Left lung (tissue), 14 donors: ENCODE measurements at places on chromosomes 6 and 20. TPM values are rescaled to one million over a fixed set of nuclear protein-coding genes. Genes with fewer than 3 reads are reported as not detected.

- no peak overlapping the region for H3K27ac ChIP-seq
- no peak for DNase-seq
- H3K27me3 ChIP-seq: no peaks in the 10 kb centered on the region
Observed at GRCh38 chr6:135403584-135403983, 94.0 kb downstream of the AHI1 start.

DNA sequence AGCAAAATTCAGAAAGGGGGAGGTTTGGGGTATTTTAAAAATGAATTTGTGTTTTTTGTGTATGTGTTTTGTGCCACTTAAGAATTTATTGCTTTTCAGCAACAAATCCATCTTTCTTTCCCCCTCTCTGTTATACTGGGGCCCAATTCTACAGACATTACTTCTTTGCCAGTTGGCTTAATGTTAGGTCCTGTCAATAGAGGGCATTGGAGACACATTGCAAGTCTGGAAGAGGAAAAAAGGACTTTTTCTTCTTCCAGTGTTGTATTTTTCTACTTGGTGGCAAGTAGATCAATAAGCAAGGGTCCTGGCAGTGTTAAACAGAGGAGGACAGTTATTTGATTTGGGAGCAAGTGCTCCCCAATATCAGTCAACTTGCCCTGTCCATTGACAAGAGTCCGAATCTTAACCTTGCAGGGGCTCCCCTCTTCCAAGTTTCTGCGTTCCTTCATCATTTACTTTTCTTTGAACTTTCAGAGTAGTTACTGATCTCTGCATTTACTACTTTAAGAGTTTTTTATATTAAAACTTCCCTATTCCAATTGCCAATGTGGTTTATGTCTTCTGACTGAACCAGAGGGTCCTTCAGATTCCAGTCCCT, 23.4 kb downstream of the SCML4 start:
- no peaks in the 10 kb centered on the region for H3K36me3 ChIP-seq
- no peaks in the 10 kb centered on the region for H3K27me3 ChIP-seq
- H3K27ac ChIP-seq: no peak overlapping the region
- no peak overlapping the region for H3K4me3 ChIP-seq

DNA sequence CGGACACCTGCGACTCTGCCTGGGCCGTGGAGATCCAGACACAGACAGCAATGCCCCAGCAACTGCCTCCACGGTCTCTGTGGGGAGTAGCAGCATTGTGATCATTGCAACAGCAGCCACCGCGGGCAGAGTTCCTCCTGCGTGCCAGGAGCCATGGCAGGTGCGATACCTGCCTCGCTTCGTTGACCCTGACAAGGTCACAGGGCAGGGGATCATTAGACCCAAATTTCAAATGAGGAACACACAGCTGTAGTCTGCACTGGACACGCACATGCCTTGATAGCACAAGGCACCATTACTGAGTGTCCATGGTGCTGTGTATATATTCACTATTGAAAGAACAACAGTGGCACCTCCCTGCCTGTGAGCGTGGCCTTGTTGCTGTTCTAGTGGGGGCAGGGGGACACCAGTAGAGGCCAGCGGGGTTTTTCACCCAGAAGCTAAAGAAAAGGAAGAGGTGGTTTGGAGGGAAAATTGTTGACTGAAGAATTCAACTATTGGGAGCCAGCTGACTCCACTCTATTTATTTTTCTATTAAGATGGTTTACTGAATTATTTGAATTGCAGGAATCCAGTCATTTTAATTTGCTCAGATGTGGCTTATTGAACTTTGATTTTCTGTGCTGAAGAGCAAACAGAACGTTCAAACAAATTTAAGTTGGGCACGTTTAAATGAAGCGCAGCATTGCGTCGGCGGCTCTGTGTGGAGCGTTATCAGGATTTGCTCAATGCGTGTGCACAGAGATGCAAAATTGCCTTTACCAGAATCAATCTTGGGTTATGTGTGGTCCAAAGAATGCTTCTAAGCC, 60.2 kb upstream of the RPS6KA2 start:
- no peaks in the 10 kb centered on the region for H3K36me3 ChIP-seq
- no peaks in the 10 kb centered on the region for H3K27me3 ChIP-seq
- H3K4me3 ChIP-seq: no peak overlapping the region
- DNase-seq: no peak
- no peak overlapping the region for H3K27ac ChIP-seq
- no peaks in the 10 kb centered on the region for H3K4me1 ChIP-seq

DNA sequence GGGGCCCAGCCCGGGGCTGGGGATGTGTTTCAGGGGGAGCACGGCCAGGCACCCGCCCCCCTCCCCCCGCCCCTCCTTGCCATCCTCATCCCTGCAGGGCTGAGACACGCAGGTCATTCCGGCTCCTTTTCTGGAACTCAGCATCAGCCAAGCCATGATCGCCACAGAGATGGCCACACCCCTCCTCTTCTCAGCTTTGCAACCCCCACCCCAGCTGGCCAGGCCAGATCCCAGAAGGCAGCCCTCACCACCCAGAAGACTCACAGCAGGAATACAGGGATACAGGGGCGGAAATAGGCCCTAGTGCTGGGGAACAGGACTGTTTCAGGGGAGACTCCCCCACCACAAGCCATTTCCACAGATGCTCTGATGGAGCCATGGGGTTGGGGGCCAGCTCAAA, 33.5 kb downstream of the YTHDF1 start:
- H3K27ac ChIP-seq: no peak overlapping the region
- peaks cover 20% of the 10 kb centered on the region for H3K4me1 ChIP-seq
- DNase-seq: no peak
- no peaks in the 10 kb centered on the region for H3K36me3 ChIP-seq

- H3K27ac ChIP-seq: no peak overlapping the region
- no peaks in the 10 kb centered on the region for H3K36me3 ChIP-seq
- no peaks in the 10 kb centered on the region for H3K4me1 ChIP-seq
- no peak overlapping the region for H3K4me3 ChIP-seq
- no peak for DNase-seq
Observed at GRCh38 chr6:38517005-38517404, 122.7 kb downstream of the BTBD9 start.

DNA sequence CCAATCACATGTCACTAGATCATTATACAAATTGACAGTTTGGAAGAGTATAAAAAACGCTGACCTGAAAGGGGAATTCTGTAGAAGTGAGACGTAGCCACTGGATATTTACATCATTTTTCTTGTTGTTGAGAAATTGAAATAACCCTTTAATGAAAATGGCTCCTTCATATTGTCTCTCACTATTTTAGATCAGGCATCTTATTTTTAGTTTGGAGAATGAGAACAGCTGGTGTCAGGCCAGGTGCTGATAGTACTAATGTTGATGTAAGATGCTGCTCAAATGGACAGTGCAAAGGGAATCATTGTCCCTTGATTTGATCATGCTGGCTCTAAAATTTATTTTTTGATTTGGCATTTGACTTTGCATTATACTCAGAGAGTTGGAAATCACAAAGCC, 17.4 kb downstream of the NKAIN2 start:
- H3K4me3 ChIP-seq: no peak overlapping the region
- DNase-seq: no peak
- no peaks in the 10 kb centered on the region for H3K4me1 ChIP-seq
- no peak overlapping the region for H3K27ac ChIP-seq
- H3K36me3 ChIP-seq: no peaks in the 10 kb centered on the region
- H3K27me3 ChIP-seq: no peaks in the 10 kb centered on the region

GRCh38 chr6:131692031-131692430, 9.2 kb downstream of the OR2A4 start:
- no peaks in the 10 kb centered on the region for H3K4me1 ChIP-seq
- no peaks in the 10 kb centered on the region for H3K36me3 ChIP-seq
- H3K4me3 ChIP-seq: no peak overlapping the region
- no peaks in the 10 kb centered on the region for H3K27me3 ChIP-seq
- DNase-seq: no peak
- no peak overlapping the region for H3K27ac ChIP-seq

- no peak overlapping the region for H3K4me3 ChIP-seq
- no peak for DNase-seq
- H3K36me3 ChIP-seq: no peaks in the 10 kb centered on the region
- no peak overlapping the region for H3K27ac ChIP-seq
- no peaks in the 10 kb centered on the region for H3K27me3 ChIP-seq
- H3K4me1 ChIP-seq: no peaks in the 10 kb centered on the region
Observed at GRCh38 chr6:126614642-126615504, 275.0 kb downstream of the CENPW start.

DNA sequence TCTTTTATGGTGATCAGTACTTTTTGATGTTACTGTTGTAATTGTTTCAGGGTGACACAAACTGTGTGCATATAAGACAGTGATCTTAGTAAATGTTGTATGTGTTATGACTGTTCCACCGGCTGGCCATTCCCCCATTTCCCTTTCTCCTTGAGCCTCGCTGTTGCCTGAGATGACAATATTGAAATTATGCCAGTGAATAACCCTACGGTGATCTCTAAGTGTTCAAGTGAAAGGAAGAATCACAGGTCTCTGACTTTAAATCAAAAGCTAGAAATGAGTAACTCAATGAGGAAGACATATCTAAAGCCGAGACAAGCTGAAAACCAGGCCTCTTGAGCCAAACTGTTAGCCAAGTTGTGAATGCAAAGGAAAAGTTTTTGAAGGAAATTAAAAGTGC, 32.3 kb downstream of the TULP4 start:
- DNase-seq: no peak
- no peak overlapping the region for H3K4me3 ChIP-seq
- no peaks in the 10 kb centered on the region for H3K36me3 ChIP-seq
- H3K27ac ChIP-seq: no peak overlapping the region
- no peaks in the 10 kb centered on the region for H3K27me3 ChIP-seq
- no peaks in the 10 kb centered on the region for H3K4me1 ChIP-seq

DNA sequence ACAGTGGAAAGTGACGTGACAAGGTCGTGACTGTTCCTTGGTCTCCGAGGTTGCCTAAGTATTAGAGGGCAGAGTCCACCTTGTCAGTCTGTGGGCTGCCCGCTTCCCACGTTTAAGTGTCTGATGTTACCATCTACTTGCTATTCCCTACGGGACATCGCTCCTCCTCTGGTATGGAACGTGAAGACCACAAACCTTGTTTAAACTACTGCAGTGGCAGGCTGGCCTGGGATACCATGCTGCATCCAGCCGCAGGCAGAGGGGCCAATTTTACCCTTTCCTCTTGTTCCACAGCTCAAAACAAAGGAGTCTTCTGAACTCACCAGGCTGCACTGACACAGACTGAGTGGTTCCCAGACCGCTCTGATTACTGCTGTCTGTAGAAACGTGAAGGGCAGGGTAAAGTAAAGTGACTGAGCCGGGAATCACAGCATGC, 275.9 kb downstream of the FOXC1 start:
- no peak overlapping the region for H3K4me3 ChIP-seq
- H3K4me1 ChIP-seq: no peaks in the 10 kb centered on the region
- no peaks in the 10 kb centered on the region for H3K27me3 ChIP-seq
- no peaks in the 10 kb centered on the region for H3K36me3 ChIP-seq
- no peak overlapping the region for H3K27ac ChIP-seq

DNA sequence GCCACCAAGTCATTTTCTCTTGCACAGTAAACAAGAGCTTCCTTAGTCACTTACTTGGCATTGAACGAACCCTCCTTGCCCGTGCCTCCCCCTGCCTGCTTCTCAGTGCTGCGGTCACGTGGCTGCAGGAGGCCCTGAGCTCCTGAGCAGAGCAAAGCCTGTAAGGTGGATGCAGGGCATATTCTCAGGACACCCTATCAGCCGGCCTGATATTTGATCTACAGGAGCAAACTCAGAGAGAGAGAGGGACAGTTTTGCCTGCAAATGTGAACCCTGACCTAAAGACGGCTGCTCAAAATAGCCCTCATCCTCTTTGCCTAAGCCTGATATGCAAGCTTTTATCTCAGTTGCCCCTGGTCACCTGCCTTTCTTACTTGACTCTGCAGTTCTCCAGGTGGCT, 93.0 kb upstream of the POPDC3 start:
- no peaks in the 10 kb centered on the region for H3K36me3 ChIP-seq
- H3K4me3 ChIP-seq: no peak overlapping the region
- no peaks in the 10 kb centered on the region for H3K27me3 ChIP-seq
- H3K27ac ChIP-seq: no peak overlapping the region
- peak; percentile 78 for DNase-seq
- H3K4me1 ChIP-seq: no peaks in the 10 kb centered on the region

DNA sequence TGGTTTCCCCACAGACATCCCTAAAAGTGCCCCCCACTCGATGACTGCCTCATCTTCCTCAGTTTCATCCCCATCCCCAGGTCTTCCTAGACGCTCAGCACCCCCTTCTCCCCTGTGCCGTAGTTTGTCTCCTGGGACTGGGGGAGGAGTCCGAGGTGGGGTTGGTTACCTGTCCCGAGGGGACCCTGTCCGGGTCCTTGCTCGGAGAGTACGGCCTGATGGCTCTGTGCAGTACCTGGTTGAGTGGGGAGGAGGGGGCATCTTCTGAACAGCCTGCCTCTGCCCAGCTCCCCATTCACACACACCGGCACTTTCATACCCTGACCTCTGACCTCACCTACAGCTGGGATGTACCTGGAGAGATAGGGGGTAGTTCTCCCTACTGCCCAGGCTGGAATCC, 2.1 kb downstream of the CUTA start:
- no peak overlapping the region for H3K4me3 ChIP-seq
- H3K27ac ChIP-seq: no peak overlapping the region
- DNase-seq: no peak

DNA sequence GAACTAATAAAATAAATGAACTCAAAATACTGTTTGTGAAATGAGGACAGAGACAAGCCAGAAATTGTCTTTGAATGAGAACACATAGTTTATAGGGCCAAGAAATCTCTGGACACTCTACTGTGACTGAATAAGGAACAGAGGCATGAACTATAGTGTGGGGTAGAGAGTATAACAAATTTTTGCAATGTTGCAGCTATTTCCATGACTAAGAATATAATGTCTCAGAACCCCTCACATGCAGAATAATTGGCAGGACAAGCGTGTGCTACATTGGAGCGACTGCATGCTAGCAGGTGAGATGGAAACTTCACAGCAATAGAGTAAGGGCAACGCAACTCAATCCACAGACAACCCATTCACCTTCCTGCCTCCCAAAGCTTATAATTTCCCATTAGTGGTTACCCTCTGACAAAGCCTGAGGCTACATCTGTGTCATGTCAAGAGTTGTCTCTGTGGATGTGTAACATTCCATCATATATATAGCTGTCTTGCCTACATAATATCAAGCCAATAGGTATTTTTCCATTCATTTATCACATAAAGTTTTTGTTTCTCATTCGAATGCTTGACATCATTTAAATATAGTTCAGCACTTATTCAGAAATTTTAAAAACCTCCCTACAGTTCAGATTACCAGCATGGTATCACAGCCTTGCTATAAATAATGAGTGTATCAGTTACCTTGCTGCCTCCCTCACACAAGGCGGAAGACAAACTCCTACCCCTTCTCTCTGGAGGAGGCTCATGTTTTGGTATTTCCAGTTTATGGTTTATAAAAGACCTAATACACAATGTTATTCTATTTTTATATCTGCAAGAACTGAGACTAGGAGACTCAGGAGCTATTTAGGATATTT, 47.9 kb upstream of the ECHDC1 start:
- no peaks in the 10 kb centered on the region for H3K4me1 ChIP-seq
- H3K27ac ChIP-seq: no peak overlapping the region
- DNase-seq: no peak
- H3K36me3 ChIP-seq: no peaks in the 10 kb centered on the region
- H3K27me3 ChIP-seq: no peaks in the 10 kb centered on the region
- no peak overlapping the region for H3K4me3 ChIP-seq

DTNBP1 gene
- 15.3 TPM for total RNA-seq

PTPRA gene
- total RNA-seq: 51.0 TPM

TXLNB gene
- total RNA-seq: 0.55 TPM

PDYN gene
- total RNA-seq: not detected

SLC22A2 gene
- not detected for total RNA-seq
